ENCODE measurements at places on chromosomes 7 and 10.

DNA sequence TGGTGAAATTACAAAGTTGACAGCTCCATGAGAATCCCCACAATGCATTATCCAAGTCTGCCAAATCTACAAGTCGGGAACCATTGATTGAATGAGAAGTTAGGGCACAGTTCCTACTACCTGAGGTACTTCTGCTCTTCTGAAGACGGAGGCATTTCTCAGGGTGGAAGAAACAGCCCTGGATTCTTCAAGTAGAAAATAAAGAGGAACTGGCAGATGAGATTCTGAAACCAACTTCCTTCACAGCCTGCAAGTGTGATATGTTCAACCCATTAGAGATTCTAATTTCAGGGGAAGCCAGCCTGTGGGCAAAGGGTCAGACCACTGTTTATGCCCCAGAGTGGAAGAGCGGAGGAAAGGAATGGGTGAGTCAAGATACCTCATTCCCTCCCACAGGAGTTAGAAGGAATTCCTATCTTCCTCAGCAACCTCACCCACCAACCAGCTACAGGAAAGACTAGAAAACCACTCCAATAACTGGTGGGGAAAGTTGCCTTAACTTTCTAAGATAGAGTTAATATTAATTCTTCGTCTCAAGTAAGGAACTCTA is 50.5 kb upstream of the BMPER start:
- no peak for DNase-seq

- no peak for DNase-seq
These were observed 58.4 kb downstream of the JCAD start for GRCh38 chr10:30000802-30001571.

GRCh38 chr10:46556515-46557318 is at the start of gene GPRIN2:
Gene GPRIN2, minus strand, starts transcription at chr10:46556658. Its CDS starts 5,922 bp downstream, at chr10:46550736.
- no peak for DNase-seq

GRCh38 chr10:95306318-95306650 is 15.5 kb upstream of the PDLIM1 start:
- DNase-seq = no peak

DNA sequence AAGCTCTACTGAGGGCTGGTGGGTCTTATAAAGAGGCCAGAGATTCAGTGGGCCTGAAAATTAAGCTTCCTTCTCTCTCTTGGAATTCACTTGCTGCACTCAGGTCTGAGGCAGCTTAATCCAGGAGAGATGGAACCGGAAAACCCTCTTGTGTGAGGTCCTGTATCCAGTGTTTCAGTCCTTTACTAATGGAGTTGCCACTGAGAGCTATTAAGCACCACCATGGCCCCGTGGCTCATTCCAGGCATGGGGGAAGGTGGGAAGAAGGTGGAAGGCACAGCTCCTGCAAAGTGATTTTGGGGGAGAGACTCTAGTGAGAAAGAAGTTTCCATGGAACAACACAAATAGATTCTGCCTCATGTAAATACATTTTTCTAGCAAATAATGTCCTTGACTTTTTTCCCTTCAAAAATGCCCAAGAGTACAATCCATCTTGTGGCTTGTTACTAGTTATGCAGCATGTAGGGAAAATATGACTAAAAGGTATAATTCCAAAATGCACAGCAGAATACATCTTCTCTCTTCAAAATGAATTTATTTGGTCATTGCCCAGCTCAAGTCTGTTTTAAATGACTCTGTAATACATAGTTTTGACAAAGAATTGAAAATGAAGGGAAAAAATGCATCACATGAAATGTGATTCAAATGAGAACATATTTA is 46.7 kb upstream of the FOXI2 start:
- no peak for DNase-seq

- DNase-seq = no peak
These were observed 3.4 kb upstream of the CDK13 start for GRCh38 chr7:39946693-39947092.

DNA sequence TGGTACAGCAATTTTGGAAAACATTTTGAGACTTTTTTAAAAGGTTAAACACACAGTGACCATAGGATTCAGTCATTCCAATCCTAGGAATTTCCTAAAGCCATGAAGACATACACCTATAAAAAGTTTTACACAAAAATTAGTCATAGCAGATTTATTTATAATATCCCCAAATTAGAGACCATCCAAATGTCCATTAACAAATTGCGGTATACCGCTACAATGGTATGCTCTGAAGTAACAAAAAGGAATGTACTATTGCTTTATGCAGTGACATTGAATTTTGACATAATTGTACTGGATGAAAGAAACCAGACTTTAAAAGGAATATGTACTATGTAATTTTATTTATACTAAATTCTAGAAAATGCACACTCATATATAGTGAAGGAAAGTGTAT is 362.8 kb downstream of the HGF start:
- no peak for DNase-seq

DNA sequence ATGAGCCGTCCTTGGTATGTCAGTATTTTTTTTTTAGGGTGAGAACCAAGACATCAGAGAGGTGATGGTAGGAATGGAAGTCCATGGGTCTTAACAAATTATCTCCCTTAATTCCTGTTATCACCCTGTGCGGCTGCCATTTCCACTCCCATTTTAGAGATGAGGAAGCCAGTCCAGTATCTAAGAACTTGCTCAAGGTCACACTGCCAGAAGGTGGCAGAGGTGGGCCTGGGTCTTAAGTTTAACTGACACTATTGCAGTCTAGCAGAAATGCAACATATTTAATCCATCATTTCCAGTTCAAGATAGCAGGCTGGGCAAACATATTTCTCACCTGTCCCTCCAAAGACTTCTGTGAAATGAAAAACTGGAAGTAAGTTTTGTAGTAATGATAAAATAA is 108.3 kb downstream of the GLI3 start:
- DNase-seq = no peak

GRCh38 chr10:32055478-32056135 is 618 bp downstream of the KIF5B start:
- DNase-seq = peak; percentile 87

DNA sequence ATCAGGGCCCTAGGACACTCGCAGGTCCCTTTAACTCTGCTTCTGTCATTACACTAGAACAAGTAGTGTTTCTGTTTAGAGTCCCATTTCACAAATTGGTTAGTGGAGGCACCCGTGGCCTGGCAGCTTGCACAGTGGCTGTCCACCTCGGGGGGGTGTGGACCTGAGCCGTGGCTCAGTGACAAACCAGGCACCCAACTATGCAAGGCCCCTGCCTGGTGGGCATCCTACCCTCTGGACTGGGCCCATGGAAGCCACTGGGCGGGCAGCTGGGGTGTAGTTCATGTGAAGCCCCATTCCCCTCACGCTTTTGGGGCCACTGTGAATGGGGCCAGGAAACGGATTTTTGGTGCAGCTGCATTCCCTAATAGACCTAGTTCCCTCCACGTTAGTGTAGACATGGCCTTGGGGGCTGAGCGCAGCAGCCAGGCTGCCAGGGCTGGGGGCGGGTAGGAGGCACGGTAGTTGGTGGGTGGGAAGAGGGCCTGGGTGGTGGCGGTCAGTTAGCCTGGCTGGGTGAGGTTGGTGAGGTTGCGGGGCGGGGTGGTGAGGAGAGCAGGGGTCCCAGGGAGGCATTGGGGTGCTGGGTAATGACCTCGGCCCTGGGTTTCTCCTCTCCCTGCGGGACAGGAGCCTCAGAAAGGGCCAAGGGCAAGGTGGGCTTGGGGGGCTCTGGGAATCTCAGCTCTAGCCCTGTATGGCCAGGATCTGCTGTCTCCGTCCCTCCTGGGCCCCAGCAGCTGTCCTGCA is 18.7 kb downstream of the ZNF316 start:
- no peak for DNase-seq

- no peak for DNase-seq
These were observed 53.2 kb downstream of the ADRB1 start for GRCh38 chr10:114096864-114097263.

GRCh38 chr10:131656431-131656841 is 244.4 kb upstream of the PPP2R2D start:
- peak; percentile 6 for DNase-seq

DNA sequence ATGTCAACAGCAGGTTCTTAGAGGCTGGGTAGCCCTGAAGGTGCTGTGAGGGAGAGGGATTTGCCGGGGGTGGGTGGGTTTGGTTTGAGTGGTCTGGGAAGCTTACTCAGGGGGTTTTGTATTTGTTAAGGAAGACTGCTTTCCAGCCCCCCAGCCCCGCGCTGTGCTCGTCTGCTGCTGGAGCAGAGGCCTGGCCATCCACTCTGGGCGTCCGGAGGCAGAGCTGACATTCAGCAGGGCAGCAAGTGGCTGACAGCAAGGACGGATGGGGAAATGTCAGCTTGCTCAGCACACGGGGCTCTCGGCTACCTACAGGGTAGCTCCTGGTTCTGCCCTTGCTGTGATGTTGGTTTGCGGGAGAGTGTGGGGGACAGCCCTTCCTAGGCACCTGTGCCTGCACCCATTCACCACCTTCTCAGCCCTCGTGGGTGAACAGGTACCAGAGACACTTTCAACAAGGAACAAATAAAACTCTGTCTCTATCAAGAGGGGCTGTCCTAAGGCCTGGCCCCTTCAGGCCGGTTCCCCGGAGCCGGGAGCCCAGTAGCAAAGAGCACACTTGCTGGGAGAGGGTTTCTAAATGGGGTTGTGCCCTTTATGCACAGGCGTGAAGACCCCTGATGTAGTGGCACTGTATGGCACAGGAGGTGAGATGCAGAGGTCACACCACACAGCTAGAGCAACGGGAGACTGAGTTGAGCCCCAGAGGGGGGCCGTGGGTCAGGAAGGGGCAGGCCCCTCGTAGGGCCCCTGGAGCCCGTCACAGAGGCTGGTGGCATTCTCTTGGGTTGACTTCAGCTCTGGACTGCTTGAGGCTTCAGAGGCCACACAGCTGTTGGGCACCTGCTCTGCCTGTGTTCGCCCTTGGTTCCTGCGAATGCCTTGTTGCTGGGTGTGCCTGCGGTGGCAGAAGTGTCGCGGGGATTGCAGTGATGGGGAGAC is 72.2 kb upstream of the SHH start:
- DNase-seq = no peak

All from T-helper 2 cell (primary cell).